CD4-positive, CD25-positive, alpha-beta regulatory T cell (primary cell): ENCODE measurements at places on chromosomes 1 and 21.

- no peak for DNase-seq
These were observed 29.8 kb upstream of the NLRP3 start for GRCh38 chr1:247386217-247386616.

GRCh38 chr1:233459968-233460367, 132.4 kb downstream of the MAP3K21 start:
- no peak for DNase-seq

DNA sequence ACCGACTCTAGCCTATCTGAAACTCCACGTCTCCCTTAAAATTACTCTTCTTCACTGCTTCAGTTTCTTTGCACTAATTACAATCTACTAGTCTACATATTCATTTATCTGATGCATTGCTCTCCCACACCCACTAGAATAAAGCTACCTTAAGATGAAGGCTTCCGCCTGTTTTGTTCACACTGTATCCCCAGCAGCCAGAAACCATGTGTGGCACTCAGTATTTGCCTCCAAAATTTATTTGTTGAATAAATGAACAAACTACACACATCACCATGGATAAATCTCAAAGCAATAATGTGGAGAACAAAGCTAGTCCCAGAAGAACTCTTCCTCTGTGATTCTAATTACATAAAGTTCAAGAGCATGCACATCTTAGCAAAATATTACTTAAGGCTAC, 95.7 kb downstream of the DSCAM start:
- DNase-seq, result no peak

- DNase-seq, result no peak
These were observed 221.9 kb downstream of the TNR start for GRCh38 chr1:175521249-175522040.

DNA sequence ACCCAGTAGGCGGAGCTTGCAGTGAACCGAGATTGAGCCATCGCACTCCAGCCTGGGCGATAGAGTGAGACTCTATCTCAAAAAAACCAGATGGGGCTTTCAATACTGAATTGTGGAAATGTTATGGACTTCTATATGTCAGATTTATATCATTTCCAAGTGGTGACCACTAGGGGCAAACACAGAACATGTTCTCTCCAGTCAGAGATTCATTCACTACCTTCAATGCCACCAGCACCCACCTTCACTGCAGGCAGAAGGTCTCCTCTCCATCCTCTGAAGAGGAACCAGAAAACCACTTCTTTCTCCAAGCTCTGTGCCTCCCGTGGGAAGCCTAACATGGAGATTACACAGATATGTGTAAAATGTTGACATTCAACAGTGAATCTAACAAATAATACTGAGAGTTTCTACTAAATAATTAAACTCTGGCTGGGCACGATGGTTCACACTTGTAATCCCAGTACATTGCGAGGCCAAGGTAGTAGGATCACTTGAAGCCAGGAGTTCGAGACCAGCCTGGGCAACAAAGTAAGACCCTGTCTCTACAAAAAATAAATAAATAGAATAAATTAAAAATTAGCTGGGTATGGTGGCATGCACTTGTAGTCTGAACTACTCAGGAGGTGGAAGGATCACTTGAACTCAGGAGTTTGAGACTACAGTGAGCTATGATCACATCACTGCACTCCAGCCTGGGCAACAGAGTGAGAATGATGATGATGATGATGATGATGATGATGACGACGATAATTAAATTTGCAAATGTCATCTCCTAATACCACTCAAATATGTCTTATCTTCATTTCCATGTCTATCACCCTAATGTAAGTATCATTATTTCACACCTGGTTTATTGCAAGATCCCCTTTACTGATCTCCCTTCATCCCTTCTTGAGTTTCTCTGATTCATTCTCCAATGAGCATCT, 151.1 kb downstream of the ZNF281 start:
- DNase-seq, result no peak

GRCh38 chr1:11748294-11749202, 12.6 kb downstream of the AGTRAP start:
- peak; percentile 28 for DNase-seq

DNA sequence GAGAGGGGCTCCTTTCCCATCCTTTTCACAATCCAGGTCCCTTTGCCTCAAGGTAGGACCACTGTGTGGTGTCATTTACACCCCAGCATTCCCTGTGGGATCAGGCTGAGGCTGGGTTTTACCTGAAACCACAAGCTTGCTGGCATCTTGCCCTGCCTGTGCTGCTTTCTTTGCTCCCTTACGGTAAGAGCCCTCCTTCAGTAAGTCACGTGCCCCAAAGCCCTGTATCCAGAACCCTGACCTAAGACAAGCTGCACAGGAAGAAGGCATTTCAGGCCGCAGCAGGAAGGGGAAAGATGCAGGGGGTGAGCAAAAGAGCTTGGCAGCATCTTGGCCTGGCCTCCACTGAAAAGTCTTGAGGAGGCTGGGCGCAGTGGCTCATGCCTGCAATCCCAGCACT, 58.4 kb downstream of the KLHDC7A start:
- DNase-seq, result no peak
